ENCODE measurements at places on chromosomes 2 and 18.

DNA sequence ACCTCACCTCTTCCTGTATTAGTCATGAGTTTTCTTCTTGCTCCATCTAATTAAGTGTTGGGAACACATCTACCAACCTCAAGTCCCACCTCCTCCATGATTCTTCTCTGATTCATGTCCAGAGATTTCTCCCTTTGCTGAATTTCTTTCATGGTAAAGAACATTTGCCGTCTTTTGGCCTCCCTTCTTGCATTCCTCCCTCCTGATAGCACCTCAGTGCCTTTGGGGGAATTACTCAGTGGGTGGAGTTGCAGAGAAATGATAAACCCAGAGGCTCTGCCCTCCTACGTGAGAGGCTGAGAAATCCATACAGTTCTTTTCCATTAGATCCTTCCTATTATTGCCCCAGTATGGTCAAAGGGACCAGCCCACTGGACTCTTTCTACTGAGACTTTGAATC, 651.9 kb downstream of the SLC4A3 start:
- no peak for DNase-seq

GRCh38 chr18:38751898-38752297, 1186.3 kb upstream of the CELF4 start:
- DNase-seq, result no peak

DNA sequence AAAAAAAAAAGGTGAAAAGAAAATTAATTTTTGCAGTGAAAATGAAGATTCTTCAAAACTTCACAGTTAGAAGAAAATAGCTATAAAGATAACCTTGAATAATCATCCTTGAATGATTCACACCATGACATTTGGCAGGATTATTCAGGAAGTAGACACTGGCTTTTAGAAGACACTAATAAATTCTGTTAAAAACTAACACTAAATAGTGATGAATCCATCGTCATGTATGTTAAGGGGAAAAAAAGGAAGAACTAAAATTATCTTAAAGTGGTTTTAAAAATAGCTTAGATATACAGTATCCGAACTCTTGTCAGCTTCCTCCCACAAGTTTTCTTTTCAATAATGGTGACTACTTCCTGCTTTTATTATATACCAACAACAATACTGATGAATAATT, 10.2 kb downstream of the USP37 start:
- DNase-seq, result no peak

DNA sequence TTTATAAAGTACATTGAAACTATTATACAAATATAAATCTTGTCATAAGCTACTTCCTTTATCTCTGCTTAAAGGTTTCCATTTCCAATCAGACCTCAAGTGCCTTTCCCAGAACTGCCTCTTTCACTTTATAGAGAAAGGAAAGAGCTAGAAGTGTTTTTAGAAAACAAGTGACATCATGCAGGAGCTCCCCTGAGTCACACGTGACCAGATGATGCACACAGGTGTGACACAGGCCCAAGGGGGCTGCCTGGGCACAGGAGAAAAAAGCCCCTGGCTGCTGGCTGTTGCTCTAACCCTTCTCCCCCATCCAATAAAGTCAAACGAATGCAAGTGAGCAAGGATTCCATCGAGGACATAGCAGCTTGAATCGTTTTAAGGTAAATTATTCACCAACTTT, 21.4 kb upstream of the SH3BP4 start:
- no peak for DNase-seq

DNA sequence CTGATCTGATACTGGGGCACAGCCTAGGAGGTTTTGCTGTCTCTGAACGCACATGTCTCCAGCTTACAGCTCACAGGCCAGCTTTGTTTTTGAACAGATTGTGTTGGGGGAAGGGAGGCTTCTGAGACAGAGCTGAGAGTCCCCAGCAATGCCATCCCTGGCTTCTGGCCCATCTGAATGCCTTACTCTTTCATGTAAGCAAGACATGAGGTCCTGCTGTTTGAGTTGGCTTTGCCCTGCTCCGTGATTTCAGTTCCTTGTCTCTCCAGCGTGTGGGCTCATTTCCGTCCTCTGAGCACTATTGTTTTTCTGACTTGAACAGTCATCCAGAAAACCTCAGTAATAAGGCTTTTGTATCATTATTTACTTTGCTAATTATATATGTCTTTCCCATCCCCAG, 194.9 kb upstream of the TNP1 start:
- DNase-seq, result no peak

DNA sequence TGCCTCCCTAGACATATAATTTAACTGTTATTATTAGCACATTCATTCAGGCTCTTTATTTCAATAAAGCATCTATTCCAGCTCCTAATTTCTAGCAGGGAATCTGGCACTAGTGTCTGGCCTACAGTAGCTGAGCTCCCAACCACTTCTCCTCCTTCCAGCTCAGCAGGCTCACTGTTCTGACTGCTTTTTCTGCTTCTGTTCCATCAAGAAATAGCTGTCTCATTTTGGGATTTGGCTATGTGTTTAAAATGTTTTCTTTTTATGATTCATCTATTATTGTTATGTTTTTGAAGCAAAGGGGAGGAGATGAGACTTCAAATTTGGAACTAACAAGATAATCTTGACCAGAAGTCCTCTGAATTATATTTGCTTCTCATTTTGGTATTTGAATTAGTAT, 172.7 kb upstream of the SMAD7 start:
- no peak for DNase-seq

Measured in HS-27A (cell line).